Stimulated activated CD4-positive, alpha-beta T cell treated with anti-CD3 and anti-CD28 coated beads, Interleukin-4, amount 100 ng/mL, for 4 hours (primary cell): ENCODE measurements at places on chromosomes 1 and 21.

GRCh38 chr1:78688697-78689096 lies 39.1 kb downstream of the IFI44 start:
- no peak for DNase-seq

DNA sequence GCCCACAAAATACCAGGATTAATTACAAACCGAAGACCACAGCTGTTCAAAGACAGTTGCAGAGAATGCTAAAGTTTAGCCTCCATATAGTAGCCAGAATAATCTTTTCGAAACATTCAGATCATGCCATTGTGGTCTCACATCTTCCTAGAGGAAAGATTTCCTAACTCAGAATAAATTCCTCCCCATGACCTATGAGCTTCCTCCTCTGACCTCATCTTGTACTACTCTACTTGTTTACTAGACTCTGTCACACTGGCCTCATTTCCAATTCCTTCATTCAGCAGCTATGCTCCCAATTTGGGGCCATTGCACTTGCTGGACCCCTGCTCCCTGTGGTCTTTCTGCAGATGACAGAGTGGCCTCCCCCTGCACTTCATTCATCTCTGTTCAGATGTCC lies 71.8 kb upstream of the LRRC53 start:
- no peak for DNase-seq

DNA sequence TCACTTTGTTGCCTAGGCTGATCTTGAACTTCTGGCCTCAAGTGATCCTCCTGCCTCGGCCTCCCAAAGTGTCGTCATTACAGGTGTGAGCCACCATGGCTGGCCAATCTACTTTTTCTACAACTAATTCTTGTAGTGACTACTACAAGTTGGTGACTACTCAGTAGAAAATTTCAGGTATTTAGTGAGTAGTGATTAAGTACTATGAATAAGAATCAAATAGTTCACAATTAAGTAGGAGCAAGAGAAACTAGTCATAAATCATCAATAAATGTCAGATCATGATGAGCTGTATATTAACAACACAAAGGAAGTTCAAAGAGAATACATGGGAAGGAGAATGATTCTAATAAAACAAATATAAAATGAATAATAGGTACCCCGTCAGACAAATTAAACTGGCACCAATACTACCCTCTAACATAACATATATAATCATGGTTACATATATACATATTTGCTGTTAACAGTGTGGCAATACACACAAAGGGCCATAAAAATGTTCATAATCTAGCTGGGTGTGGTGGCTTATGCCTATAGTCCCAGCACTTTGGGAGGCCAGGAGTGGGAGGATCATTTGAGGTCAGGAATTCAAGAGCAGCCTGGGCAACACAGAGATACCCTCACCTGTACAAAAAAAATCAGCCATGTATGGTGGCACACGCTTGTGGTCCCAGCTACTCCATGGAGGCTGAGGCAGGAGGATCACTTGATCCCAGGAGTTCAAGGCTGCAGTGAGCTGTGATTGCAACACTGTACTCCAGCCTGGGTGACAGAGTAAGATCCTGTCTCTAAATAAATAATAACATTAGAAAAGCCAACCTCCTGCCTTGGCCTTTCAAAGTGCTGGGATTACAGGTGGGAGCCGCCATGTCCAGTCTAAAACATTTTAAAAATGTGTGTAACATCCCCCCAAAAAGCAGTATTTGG lies 19.1 kb downstream of the YY1AP1 start:
- DNase-seq, result no peak

- DNase-seq, result no peak
Measured at GRCh38 chr1:220084460-220084859, 5.1 kb downstream of the BPNT1 start.

DNA sequence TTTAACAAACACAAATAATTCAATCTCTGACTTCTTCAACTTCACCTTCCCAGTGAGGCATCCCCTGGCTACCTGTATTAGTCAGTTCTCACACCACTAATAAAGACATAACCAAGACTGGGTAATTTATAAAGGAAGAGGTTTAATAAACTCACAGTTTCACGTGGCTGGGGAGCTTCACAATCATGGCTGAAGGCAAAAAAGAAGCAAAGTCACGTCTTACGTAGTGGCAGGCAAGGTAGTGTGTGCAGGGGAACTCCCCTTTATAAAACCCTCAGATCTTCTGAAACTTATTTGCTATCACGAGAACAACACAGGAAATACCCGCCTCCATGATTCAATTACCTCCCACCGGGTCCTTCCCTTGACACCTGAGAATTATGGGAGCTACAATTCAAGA lies 478.5 kb downstream of the ADGRL2 start:
- DNase-seq, result no peak

DNA sequence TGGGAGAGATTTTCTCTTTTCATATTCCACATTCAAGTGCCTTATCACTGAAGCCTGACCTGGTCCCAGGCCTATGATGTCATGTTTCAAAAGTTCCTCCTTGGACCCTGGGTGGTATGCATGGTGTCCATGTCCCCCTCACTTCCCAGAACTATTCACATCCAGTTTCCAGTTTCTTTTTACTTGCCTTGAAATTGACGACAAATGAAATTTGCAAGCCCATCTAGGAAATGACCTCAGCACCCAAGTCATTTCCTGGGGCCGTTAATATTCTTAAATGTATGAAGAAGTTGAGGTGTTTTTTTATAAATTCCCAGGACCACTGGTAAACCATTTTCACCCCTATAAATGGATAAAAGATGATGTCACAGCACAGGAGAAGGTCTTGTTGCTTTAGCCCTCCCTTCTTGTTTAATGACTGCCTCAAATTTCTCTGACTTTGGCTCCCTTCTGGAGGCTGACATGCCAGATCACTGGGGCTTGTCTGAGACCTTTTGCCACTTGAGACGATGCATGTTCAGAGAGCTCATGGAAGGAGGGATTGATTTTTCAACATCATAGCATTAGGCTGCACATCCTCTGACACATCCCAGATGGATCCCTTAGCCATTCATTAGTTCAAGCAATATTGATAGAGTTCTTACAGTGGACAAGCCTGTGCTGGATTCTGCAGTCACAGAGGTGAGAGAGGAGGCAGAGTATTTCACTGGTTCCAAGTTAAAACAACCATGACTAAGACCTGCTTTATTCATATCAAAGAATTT lies 221.3 kb downstream of the PLPP3 start:
- DNase-seq, result no peak

DNA sequence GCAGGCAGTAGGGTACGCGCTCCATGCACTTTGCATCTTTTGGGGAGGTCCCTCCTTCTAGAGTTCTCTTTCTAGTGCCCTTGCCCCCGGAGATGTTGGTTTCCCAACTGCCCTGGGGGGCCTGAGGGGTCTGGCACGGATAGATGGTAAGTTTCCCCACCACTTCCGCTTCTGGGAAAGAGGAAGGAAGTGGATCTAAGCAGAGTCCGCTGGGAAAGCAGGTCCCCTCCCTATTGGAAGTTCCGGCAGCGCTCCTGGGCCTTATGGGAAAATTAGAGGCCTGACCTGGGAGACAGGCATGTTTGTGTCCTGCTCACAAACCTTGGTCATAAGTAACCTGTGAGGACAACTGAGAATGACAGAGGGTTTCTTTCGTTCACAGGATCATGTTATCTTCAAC lies 274.4 kb downstream of the RPS6KC1 start:
- DNase-seq, result no peak

DNA sequence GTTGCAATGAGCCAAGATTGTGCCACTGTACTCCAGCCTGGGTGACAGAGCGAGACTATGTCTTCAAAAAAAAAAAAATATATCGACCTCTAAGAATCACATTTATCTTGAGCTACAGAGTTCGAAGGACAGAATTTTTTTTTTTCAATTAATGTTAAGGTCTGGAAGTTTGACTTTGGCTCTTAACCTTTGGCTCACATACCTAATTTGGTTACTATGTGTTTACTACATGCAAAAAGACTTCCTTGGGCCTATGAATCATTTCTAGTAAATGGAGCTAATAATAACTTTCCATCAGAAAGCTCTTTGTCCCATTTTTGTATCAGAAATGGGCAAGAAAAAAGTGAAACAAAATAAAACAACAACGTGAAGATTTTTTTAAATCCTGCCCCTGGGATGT lies 351.2 kb downstream of the SMYD3 start:
- DNase-seq, result no peak

DNA sequence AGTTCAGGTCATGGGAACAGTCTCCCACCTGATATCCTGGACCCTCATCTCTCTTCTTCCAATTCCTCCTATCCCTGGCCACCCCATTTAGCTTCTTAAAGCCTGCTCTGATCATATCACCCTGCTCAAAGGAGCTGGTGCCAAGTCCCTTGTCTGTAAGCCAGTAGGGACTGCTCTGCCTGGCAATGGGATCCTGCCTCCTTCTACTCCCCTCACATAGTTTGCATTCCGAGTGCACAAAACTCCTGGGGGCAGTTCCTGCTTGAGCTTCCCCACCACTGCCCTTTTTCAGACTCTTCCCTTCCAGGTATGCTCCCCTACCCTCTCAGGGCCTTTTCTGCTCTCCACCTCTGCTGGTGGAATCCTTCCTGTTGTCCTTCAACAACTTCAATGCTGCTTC lies 48.1 kb downstream of the NGF start:
- no peak for DNase-seq

DNA sequence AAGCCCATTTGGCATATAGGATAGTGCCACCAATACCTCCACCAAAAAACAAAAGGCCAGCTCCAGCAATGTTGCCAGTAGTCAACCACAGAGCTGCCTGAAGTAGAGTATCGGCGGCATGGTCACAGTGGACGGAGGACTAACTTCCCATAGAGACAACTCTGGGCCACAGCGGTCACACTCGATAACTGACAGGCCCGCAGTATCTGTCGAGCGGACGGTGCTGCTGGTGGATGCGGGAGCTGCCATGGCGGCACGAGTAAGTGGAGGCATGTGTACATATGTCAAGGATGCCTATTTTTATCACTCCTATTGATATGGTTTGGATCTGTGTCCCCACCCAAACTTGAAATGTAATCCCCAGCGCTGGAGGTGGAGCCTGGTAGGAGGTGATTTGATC lies 4.1 kb downstream of the KRTAP12-1 start:
- DNase-seq, result no peak

GRCh38 chr21:31873696-31874599 lies 1.1 kb downstream of the HUNK start:
- peak; percentile 3 for DNase-seq

GRCh38 chr1:84103197-84103992 lies 40.7 kb upstream of the PRKACB start:
- DNase-seq, result peak; percentile 11
